ENCODE measurements at places on chromosomes 13 and 19.
A peak's percentile ranks its signal among the peaks of the same experiment; 100 is the strongest.

DNA sequence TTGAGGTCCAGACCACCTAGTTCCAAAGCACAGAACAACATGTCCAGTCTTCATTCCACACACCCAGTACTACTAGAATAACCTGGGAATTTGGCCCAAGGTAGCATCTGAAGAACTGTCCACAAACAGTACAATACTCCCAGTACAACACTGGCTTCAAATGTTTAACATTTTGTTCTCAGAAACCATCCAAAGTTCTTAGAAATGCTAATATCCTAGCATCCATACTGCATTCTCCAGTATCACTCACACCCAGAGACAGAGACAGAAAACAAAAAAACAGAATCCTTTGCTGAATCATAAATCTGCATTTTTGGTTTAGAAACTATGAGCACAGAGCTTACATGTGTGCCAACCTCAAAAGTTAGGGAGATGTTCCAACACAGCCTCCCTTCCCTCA is 490.8 kb downstream of the FOXO1 start:
- no peak for DNase-seq

DNA sequence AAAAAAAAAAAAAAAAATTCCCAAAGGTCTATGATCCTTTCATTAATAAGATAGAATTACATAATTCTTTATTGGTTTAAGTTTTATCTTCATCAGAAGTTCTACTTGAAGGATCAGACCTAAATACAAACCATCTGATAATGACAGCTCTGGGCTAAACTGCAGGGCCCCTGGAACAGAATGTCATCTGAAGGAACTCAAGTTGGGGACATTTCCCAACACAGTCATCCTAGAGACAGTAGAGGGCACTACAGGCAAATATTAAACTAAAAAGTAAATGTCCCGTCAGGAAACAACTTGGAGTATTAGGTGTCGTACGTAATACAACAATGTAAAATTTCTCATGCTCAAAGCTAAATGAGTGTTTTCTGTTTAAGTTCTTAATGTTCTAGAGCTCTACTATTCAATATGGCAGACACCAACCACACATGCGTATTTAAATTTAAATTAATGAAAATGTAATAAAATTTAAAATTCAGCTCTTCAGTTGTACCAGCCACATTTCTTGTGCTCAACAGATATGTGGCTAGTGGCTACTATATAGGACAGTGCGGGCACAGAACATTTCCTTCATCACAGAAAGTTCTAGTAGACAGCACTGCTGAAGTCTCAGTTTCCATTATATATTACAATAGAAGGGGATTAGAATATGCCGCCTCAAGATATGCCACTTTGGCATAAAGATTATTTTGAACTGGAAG is 21.8 kb upstream of the NAXD start:
- no peak for DNase-seq

- DNase-seq = no peak
Observed at GRCh38 chr13:40662866-40663265, 3.6 kb downstream of the FOXO1 start.

- no peak for DNase-seq
Observed at GRCh38 chr13:46149272-46150133, 32.5 kb downstream of the LCP1 start.

DNA sequence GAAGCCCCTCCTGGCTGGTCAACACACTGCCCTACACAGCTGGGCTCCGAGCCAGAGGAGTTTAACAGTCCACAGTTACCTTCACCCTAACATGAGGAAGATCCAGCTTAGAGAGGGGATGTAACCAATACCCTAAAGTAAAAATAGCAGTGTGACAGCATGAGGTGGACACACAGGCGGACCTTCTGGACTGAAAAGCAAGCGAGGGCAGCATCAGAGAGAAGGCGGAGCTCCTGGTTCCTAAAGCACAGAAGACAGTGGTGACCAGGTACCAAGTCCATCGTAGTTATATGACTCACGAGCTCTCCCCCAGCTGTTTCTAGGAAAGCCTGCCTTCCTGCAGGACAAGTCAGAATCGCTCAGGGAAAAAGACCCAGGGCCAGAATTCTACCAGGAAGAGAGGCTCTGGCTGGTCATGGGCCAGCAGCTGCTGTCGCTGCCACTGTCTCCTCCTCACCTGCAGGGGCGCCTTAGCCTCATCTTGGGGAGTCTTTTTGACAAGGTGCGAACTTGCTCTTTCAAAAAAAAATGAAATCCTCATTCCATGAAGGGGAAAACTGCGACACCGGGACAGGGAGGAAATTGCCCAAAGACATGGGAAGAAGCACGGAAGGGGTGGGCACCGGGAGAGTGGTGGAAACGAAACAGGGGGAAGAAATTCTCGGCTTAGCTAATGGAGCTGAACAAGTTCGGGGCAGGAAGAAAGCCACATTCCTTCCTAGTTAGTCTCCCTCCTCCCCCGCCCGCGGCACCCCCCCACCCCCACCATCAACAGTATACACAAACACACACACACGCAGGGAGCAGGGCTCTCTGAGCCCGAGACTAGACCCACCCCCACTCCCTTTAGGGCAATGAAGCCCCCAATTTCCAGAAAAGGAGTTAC is 1.7 kb downstream of the ELL start:
- peak; percentile 38 for DNase-seq

GRCh38 chr19:39297931-39298634 is 1.9 kb downstream of the IFNL1 start:
- DNase-seq = no peak

GRCh38 chr19:40604171-40604646 is 3.0 kb downstream of the LTBP4 start:
- no peak for DNase-seq

DNA sequence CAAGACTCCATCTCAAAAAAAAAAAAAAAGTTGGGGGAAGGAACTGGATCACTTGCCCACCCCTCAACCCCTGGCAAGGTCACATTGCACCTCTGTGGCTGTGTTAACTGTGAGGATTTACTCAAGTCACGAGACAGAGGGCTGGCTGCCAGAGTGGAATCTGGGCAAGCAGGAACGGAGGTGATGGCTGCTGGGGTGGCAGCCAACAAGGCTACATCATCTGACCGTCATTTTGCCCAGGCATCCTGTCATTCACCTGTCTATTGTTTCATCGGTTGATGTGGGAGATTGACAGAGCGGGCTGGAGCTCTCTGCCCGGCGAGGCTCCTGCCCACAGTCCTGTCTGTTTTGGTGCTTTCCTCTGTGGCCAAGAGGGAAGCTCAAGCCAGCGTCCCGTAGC is 75.7 kb downstream of the DPF1 start:
- DNase-seq = no peak
